ENCODE measurements at places on chromosomes 16 and 17.

GRCh38 chr17:70905796-70906195, 736.5 kb downstream of the KCNJ2 start:
- no peak for ATAC-seq

GRCh38 chr16:16149710-16150116, 73.6 kb downstream of the ABCC6 start:
- no peak for ATAC-seq

DNA sequence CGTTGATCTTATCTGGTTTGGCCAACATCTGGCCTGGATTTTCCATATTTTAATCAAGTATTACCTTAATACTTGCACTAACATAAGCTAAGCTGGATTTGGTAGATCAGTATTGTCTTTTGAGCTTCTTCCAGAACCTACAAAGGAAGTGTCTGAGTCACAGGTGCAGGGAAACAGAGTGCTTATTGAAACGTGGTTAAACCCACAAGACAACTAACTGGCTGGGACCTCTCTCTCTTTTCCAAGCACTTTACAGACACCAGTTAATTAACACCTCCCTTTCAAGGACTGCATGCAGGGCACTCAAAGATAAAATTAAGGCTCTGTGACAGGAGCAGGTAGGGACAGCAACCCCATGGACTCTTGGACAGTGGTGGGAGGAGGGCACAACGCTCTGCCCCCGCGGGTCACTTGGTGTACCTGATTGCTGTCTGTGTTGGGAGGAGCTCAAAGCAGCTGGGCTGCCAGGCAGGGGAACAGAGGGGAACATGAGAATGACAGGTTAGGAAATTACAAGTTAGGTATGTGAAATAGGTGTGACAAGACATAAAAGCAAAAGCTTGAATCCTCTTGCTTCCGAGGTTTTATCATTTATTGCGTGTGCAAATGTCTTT, 133.7 kb upstream of the MON1B start:
- ATAC-seq = no peak

GRCh38 chr17:47733047-47733673, at the start of gene TBX21:
Gene TBX21, plus strand, starts transcription at chr17:47733236. Its CDS starts 219 bp downstream, at chr17:47733455.
- peak; percentile 91 for ATAC-seq

DNA sequence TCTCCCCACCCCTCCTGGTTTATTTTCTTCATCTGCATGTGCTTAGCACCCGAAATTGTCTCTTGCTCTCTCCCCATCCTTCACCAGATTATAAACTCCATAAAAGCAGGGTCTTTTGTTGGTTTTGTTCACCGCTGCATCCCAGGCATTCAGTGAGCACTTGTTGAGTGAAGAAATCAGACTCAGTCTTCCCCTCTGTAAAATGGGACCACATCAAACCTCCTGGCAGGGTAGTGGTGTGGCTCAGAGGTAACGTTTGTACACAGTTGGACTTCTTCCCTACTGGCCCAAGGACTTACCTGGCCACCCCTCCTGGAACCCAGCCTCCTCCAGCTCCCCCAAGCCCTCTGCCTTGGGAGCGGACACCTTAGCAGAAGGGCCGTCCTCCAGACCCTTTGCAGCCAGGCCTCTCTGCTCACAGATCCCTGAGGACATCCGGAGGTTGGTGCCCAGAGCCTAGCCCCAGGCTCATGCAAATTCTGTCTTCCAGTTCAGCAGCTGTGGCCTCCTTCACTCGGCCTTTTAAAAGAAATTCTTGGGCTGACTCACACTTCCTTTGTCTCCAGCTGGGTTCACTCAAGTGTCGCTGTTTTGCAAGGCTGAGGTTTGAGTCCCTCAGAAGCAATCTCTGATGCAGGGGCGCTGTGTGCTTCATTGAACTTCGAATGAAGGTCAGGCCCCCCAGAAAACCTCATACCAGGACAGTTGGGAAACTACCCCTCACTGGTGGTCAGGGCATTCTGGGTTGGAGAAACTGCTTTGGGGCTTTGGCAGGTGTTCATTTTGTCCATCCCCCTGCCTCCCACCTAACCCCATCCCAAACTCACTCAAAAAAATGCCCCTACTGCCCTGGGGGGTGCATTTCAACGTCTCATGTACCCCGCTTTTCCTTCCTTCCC, 16.8 kb upstream of the RMI2 start:
- ATAC-seq = peak; percentile 89

DNA sequence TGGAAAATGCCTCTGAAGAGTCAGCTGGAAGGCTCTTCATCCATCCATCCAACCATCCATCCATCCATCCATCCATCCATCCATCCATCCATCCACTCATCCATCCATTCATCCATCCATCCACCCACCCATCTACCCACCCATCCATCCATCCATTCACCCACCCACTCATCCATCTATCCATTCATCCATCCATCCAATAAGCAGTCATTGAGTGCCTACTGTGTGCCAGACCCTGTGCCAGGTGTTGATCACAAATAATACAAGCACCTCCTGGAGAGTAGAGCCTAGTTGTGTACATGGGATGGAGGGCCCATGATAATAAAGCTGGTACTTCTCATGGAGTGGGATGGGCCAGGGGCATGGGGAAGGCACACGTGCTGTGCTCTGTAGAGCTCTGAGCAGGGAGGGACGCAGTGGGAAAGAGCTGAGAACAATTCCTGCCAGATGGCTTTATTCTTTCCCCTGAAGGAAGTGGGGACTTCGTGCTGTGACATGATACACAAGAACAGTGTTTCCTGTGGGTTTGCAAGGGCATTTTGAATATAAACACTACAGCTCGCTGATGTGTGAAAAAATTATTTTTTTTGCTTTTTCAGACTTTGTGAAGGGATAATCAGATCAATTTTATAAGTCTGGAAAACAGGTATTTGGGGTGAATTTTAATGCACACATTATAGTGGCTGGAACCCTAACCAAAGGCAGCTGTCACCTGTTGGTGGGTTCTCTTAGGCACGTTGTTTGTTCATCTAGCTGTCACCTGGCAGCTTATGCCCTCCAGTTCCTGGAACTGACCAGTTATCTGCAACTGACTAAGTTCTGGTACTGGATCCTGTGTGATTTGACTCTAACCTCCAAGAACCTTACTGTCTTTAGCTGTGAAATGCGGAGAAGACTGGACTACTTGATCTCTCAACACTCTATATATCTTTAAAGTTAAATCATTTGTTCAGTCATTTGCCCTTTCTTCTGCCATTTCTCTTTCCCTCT, 61.3 kb downstream of the PRKCB start:
- peak; percentile 71 for ATAC-seq

- ATAC-seq = no peak
Observed at GRCh38 chr16:55203570-55203969, 120.4 kb upstream of the IRX6 start.

- ATAC-seq = peak; percentile 90
Observed at GRCh38 chr17:33964344-33964979, 290.6 kb upstream of the CCL2 start.

- ATAC-seq = peak; percentile 78
Observed at GRCh38 chr17:44187131-44187899, 543 bp downstream of the TMUB2 start.

DNA sequence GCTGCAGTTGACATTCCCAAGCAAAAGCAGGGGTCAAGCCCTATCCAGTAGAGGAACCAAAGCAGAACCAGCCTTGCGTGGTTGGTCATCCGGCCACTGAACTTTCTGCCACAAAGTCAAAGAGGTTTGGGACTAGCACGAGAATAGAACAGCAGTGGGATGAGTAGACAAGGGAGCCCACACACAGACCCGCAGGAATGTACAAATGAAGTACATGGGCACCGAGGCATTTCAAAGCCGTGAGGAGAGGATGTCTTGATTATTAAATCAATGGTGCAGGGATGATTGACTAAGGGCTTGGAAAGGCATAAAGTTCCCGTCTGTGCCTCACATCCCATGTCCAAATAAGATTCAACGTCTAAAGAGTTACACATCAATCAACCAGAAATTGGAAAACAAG, 81.8 kb upstream of the TBC1D3K start:
- no peak for ATAC-seq

- ATAC-seq = no peak
Observed at GRCh38 chr17:7497228-7497627, 13.1 kb downstream of the POLR2A start.

DNA sequence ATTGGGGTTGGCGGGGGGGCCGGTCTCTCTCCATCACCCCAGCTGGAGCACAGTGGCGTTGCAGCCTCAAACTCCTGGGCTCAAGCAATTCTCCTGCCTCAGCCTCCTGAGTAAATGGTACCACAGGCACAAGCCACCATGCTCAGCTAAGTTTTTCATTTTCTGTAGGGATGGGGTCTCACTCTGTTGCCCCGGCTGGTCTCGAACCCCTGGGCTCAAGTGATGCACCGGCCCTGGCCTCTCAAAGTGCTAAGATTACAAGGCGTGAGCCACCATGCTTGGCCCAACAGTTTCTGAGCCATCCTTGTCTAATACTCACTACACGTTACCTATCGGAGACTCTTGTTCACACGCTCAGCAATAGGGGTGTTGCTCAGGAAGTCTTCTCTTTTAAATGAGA, 11.6 kb downstream of the WDR59 start:
- no peak for ATAC-seq

GRCh38 chr16:66845791-66846221, 1.6 kb downstream of the CA7 start:
- ATAC-seq = no peak

DNA sequence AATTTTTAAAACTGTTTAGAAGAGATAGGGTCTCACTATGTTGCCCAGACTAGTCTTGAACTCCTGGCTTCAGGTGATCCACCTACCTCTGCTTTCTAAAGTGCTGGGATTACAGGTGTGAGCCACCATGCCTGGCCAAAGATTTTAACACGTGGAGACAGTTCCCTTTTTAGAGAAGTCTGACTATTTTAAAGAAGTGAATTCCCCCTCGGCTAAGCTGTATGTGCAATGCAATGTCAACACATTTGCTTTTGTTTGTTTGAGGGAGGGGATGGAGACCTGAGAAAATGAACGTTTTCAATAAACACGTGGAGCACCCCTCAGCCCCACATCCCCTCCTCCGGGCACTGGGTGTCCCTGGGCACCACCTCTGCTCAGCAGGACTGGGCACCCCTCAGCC, 14.3 kb upstream of the RNPS1 start:
- ATAC-seq = no peak

DNA sequence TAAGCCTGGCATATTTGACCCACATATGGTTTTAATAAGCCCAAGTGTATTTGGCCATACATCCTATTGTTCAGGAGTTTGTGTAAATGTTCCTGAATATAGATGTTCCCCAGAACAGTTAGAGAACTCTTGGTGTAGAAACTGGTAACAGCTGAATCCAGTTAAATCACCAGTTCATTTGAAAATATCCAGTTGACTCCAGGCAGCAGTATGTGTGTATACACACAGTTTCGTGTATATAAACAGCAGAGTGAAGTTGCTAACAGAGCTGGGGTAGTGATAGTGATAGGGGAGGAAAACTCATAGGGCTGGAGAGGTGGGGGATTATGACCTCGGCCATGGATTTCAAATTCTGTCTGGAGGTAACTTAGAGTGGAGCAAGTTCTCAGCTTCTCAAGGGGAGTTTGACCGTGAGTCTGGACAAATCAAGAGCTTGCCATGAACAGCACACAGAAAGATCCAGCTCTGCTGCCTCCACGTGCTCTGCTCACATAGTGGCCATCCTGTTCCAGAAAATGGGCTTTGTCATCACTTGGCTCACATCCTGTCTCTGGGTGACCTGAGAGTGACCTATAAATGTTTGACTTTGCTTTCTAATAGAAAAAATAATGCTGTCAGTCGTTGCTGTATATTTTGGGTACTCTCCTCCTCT, 30.6 kb upstream of the MMD start:
- no peak for ATAC-seq

- no peak for ATAC-seq
Observed at GRCh38 chr16:84150926-84151325, 5.8 kb downstream of the DNAAF1 start.
